ENCODE measurements at places on chromosomes 1 and 21. TPM values are rescaled to one million over a fixed set of nuclear protein-coding genes. Genes with fewer than 3 reads are reported as not detected.

RUNX3 gene
- 144 TPM for total RNA-seq

VAMP3 gene
- 18.5 TPM for total RNA-seq

DMBX1 gene
- not detected for total RNA-seq

GOLT1A gene
- total RNA-seq: 0.33 TPM

KIF17 gene
- total RNA-seq: 0.16 TPM

SUCO gene
- 18.9 TPM for total RNA-seq

VAMP4 gene
- total RNA-seq: 5.1 TPM

DCST1 gene
- not detected for total RNA-seq

DNA sequence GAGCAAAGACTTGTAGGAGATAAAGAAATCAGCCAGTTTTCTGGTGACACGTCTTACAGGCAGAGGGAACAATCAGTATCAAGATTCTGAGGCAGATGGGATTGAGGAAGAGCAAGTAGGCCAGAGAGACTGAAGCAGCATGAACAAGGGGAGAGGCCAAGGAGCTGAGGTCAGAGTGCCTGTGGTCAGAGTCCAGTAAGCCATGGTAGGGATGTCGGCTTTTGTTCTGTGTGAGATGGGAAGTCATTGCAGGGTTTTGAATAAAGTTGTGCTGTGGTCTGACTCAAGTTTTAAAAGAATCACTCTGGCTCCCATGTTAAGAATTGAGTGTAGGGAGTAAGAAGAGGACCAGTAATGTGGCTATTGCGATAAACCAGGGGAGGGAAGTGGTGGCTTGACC lies 85.9 kb upstream of the IVNS1ABP start:
- H3K36me3 ChIP-seq: peaks cover 3% of the 10 kb centered on the region
- DNase-seq: no peak

GRCh38 chr1:198598796-198599321 lies 40.0 kb upstream of the PTPRC start:
- H3K27me3 ChIP-seq: no peaks in the 10 kb centered on the region
- no peak for DNase-seq
- H3K36me3 ChIP-seq: peaks cover 54% of the 10 kb centered on the region
- H3K4me1 ChIP-seq: peaks cover 77% of the 10 kb centered on the region

DNA sequence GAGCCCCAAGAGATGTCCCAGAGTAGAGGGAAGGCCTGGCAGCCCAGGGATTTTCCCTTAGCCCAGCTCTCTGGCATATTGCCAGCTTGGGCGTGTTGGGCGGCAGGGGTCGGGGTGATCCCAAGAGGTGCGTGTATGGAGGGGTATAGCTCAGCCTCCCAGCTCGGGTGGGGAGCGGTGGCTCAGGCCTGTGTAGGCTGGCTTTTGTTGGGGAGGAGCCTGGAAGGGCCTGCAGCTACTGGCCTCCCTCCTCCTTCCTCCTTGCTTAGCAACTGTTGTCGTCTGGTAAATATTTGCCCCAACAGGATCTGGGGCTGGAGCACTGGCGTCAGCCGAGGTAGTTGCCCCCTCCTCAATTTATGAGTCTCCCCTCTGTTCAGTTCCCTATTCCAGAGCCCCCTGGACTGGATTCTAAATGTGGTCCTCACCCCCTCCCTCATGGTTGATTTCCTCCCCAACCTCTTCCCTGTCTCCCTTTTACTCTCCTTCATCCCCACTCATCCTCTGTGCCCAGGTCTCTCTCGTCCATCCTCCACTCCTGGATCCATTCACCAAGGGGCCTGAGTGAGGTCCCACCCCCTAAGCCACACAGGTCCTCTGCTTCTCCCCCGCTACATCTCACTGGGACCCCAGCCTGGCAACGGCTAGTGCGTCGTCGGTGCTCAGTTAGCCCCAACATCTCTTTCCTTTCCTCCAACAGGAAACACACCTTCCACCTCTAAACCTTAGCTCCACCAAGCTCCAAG lies 10.3 kb upstream of the LMNA start:
- H3K4me1 ChIP-seq: peaks cover 73% of the 10 kb centered on the region
- no peak overlapping the region for H3K4me3 ChIP-seq
- peak; percentile 50 for DNase-seq
- no peaks in the 10 kb centered on the region for H3K36me3 ChIP-seq
- H3K27me3 ChIP-seq: peaks cover 21% of the 10 kb centered on the region

GRCh38 chr1:157101149-157101548 lies 1.5 kb upstream of the ETV3L start:
- H3K4me1 ChIP-seq: peaks cover 3% of the 10 kb centered on the region
- H3K36me3 ChIP-seq: no peaks in the 10 kb centered on the region
- no peak overlapping the region for H3K27ac ChIP-seq
- no peak overlapping the region for H3K4me3 ChIP-seq
- peaks cover 8% of the 10 kb centered on the region for H3K27me3 ChIP-seq
- DNase-seq: no peak

DNA sequence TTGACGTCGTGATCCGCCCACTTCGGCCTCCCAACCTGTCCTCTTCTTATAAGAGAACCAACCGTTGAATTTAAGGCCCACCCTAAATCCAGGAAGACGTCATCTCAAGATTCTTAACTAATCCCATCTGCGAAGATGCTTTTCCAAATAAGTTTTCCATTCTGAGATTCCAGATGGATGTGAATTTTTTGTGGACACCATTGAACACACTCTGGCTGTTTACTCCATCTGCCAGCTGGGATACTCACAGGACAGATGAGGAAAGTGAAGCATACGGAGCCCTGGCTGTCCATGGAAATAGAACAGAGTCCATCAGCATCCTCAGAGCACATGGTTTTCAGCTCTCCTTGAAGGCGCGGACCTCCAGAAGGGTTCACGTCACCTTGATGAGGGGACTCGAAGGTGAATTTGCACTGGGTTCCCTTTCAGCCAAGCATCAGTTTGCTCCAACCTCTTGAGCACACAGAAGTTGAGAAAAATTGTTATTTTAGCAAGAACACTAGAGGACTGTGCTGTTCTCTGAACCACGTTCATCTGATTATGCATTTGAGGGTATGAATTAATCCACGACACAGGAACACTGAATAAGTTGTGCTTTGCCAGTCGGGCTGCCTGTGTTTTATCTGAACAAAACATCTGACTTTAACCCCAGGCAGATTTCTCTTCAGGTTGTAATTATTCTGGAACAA lies 68.6 kb downstream of the KAZN start:
- no peak overlapping the region for H3K27ac ChIP-seq
- H3K36me3 ChIP-seq: no peaks in the 10 kb centered on the region
- no peaks in the 10 kb centered on the region for H3K27me3 ChIP-seq
- DNase-seq: no peak
- no peaks in the 10 kb centered on the region for H3K4me1 ChIP-seq

- H3K4me1 ChIP-seq: peaks cover 14% of the 10 kb centered on the region
- DNase-seq: no peak
- no peaks in the 10 kb centered on the region for H3K27me3 ChIP-seq
- H3K36me3 ChIP-seq: peaks cover 82% of the 10 kb centered on the region
- H3K27ac ChIP-seq: peak overlapping the region; percentile 11
Observed at GRCh38 chr1:40421431-40422384, 28.6 kb upstream of the ZFP69B start.

DNA sequence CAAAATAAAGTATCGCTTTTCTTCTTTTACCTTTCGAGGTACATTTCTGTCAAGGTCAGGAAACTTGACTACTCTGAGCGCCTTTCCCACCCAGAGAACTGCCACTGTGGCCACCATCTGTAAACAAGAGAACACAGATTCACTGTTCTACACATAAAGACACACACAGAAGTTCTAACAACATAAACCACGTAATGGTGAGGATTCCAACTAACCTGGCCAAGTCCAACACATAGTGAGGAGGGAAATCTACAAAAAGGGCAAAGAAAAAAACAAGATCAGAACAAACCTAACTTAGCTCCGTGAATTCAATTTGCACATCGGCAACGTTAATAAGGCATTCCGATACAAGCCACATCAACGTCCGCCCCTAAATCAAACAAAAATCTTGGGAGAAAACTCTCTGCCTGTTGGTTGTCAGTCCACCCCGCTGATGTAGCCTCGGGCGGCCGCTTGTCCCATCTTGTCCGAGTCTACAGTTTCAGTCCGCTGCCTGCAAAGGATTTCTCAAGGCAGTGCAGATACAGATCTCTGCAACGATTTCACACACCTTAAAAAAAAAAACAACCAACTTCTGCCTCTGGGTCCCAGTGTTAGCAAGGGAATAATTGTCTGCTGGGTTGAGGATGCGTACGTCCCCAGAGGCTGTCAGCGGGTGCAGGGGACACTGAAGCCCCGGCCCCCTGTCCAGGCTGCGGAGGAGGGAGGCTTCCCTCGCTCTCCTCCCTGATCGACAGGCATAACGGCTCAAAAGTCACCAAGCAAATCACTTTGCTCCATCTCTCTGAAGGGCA lies 1.0 kb downstream of the SLC35D1 start:
- peak overlapping the region; percentile 76 for H3K27ac ChIP-seq
- peaks cover 19% of the 10 kb centered on the region for H3K4me1 ChIP-seq
- H3K4me3 ChIP-seq: peak overlapping the region; percentile 86
- DNase-seq: no peak

GRCh38 chr1:160520582-160520981 lies 2.5 kb downstream of the SLAMF6 start:
- DNase-seq: no peak
- H3K27ac ChIP-seq: peak overlapping the region; percentile 97
- peaks cover 64% of the 10 kb centered on the region for H3K36me3 ChIP-seq
- H3K4me1 ChIP-seq: peaks cover 69% of the 10 kb centered on the region

Measured in activated naive CD8-positive, alpha-beta T cell treated with anti-CD3 and anti-CD28 coated beads for 36 hours (primary cell).